DMS 273 treated with DMSO at 0.1 percent for 48 hours (cell line): ENCODE measurements at places on chromosomes 6 and 20.

- DNase-seq: no peak
Observed at GRCh38 chr6:35183935-35184334, 29.8 kb upstream of the SCUBE3 start.

DNA sequence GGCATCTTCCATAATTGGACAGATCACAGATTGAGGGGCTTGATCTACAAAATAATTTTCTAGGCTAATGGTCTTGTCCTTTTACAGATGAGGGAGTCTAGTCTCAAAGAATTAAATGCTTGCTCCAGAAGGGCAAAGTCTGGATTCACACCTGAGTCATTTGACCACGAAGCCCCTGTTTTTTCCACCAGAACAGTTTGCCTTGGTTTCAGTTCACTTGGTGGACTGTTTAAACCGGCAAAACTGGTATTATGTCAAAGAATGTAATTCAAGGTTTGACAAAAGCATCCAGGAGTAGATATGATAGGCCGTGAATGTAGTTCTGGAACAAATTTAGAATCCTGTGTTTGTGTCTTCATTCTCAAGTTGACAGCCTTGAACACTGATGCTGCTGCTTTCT is 3.3 kb downstream of the MYO6 start:
- no peak for DNase-seq

DNA sequence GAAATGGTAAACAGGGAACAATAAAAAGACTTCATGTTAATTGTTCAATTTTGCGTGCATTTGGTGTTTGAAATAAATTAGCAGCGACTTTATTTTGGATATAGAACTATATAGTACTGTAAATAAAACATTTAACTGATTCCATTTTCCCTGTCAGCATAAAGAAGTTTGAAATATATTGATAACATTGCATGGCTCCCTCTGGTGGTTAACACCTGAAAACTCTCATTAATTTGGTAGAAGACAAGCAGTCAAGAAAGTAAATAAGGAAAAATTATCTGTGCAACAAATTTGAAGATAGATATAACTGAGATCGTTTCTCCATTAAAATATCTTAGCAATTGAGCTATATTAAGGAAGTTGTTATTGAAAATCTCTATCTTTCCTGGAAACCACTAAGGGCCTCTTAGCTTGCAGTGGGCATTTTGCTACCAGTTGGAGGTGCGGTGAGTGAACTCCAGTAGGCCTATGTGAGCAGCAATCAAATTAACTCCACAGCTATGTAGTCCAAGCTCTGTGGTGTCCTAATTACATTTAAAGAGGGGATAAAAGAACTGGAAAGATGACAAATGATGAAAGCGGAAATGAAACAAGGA is 435.7 kb upstream of the FKBP1C start:
- no peak for DNase-seq

- DNase-seq: no peak
Observed at GRCh38 chr6:158257425-158257759, 54.9 kb upstream of the TULP4 start.

DNA sequence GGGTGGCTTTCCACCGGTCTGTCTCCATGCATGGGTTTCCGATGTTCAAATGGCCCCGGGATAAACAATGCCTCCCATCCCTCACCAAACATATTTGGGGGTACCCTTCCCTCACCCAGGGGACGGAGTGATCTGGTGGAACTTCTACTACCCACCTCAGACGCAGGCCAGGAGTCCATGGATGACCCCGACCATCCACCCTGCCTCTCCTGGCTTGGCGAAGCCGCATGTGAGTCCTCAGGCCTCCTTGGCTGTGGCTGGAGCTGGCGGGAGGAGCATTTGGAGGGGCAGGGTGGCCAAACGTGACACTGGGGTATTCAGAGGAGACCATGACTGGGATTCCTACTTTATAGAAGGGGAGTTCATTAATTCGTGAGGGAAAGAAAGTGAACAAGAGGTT is 45.9 kb upstream of the FRMD1 start:
- no peak for DNase-seq
